Vagina (tissue), 2 donors: ENCODE measurements at places on chromosomes 16 and 17.

DNA sequence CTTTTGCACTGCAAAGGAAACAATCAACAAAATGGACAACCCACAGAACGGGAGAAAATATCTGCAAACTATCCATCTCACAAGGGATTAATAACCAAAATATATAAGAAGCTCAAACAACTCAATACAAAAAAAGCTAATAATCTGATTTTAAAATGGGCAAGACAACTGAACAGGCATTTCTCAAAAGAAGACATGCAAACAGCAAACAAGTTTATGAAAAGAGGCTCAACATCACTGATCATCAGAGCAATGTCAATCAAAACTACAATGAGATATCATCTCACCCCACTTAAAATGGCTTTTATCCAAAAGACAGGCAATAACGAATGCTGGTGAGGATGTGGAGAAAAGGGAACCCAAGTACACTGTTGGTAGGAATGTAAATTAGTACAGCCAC lies 34.8 kb downstream of the SYNRG start:
- no peak for DNase-seq

- no peak for DNase-seq
These were observed 44.2 kb downstream of the PSMD12 start for GRCh38 chr17:67322042-67322787.

DNA sequence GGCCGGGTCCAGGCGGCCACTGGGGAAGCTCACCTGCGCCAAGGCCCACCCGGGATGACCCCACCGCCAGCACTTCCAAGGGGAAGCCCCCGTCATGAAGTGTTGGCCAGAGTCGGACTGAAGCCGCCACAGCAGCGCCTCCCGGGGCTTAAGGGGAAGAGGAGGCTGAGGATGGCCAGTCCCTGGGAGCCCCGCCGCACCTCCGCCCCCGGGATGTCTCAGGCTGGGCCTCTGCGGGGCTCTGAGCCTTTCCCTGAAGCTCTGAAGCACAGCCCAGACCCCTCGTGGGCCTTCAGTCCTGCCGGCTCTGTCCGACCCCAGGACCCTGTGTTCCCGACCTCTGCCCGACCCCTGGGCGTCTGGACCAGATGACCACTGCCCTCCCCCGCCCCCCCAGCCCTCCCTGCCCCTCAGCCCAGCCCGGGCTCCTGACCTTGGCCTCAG lies 42.8 kb upstream of the ACSF3 start:
- DNase-seq = no peak

GRCh38 chr17:68576137-68576536 lies 25.0 kb downstream of the FAM20A start:
- DNase-seq = no peak

DNA sequence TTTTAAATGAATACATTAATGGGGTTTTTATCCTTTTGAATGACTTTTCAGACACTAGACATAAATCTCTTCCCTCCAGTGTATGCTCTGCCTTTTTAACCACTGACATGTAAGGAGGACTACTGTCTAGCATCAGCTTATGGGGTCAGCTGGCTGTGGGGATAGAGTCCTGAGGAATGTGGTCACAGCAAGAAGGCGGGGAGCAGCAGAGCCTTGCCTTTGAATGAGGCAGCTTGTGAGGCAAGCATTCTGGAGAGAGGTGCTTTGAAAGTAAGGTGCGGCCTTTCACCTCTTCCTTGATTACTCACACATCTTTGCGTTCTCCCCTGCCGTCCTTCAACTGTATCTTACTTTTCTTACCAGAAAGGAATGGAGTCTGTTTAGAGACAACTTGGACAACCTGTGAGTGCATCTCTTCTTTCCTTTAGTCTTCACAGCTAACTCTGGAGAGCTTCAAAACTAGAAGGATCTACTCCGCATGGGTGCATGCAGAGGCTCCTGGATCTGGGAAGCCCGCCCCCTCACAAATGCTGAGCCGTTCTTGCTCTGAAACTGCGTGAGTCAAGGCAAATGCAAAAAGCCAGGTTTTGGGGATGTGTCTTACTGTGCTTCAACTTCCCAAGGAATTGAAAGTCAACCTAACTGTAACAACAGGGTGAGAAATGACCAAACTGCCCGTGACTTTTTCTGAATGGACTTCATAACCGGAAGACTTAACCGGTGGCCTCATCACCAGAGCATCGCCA lies 49.9 kb downstream of the ADCY7 start:
- no peak for DNase-seq

DNA sequence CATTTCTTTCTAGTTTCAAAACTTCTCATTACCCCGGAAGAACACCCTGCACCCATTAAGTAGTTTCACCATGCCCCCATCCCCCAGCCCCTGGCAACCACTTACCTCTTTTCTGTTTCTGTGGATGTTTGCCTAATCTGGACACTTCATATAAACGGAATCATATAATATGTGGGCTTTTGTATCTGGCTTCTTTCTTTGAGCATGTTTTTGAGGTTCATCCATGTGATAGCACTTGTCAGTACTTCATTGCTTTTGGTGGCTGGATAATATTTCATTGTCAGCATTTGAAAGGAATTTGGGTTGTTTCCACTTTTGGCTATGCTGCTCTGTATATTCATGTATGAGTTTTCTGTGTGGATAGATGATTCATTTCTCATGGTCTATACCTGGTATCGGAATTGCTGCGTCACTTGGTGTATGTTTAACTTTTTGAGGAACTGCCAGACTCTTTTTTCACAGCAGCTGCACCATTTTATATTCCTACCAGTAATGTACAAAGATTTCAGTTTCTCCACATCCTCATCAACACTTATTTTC lies 30.0 kb upstream of the SLC5A10 start:
- DNase-seq = no peak

- no peak for DNase-seq
These were observed 79.0 kb upstream of the NKD1 start for GRCh38 chr16:50469121-50469743.

DNA sequence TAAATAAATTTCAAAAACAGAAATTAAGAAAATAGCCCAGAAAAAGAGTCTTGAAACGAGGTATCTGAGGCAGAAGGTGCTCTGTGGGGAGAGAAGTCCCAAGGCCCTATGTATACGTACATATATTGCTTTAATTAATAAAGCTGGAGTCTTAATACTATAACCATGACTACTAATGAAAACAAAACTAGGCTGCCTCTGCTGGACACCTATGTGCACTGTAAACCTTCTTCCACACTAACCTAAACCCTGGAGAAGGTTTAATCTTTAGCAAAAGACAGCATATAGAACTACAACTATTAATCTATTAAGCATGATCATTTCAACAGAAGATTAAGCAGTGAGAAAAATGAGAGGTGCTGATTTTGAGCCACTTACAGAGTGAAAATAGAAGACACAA lies 153.9 kb upstream of the C17orf78 start:
- no peak for DNase-seq

GRCh38 chr17:6374271-6374691 lies 60.6 kb downstream of the AIPL1 start:
- peak; percentile 67 for DNase-seq

DNA sequence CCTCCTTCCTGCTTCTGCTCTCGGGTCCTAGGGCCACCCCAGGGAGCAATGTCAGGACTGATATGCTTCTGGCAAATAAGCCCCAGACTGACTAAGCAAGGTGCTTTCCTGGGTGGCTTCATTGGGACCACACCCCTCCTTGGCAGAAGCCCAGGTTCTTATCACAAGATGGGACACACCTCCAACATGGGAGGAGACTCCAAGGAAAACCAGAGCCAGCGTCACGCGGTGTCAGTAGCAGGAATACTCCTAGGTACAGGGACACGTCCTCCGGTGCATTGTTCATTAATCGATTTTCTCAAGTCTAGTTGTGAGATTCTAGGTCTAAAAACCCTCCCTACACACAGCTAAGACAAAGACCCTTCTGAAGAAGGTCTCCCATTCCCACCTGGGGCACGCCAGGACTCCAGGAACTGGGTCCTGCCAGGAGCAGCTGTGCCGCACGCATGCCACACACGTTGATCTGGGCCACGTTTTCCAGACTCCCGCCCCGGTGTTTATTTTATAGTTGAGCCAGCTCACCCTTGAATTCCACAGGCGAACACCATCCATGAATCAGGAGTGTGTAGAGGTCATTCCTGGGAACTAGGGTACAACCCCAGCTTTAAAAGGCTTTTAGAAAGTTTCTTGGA lies 30.8 kb downstream of the FA2H start:
- no peak for DNase-seq

- DNase-seq = no peak
These were observed 26.7 kb downstream of the ABCC3 start for GRCh38 chr17:50661348-50661747.

DNA sequence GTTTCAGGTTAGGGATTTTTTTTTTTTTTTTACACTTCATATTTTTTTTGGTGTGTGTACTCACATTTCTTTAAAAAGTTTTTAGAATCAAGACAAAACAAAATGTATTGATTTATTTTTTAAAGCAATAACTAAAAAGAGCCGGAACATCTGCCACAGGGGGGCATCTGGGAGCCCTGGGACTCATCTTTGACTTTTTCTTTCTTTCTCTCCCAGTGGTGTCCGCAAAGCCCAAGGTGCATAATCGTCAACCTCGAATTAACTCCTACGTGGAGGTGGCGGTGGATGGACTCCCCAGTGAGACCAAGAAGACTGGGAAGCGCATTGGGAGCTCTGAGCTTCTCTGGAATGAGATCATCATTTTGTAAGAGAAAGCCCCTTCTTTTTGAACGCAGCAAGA lies 36.3 kb downstream of the WWP2 start:
- DNase-seq = no peak

DNA sequence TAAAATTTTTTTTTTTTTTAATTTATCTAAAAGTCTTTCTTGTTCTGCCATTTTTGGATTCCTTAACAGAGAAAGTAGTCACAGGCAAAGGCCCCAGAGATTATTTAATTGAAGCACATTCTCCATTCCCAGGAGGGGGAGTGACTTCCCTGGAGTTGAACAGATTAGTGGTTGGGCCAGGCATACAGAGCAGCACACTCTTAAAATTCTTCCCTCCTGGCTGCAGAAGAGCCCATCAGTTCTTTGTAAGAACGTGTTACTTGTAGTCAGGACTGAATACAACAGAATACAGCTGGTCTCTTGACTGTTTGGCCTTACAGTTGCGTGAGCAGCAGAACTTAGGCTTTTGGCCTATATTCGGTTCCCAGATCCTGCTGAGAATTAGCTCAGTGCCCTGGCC lies 1.8 kb downstream of the ALKBH5 start:
- no peak for DNase-seq

- DNase-seq = no peak
These were observed 32.6 kb downstream of the PLXDC1 start for GRCh38 chr17:39118674-39119419.

GRCh38 chr16:9528511-9529079 lies 437.2 kb downstream of the HAPSTR1 start:
- DNase-seq = no peak

GRCh38 chr16:25213709-25214397 lies 2.9 kb upstream of the AQP8 start:
- DNase-seq = no peak

- DNase-seq = no peak
These were observed 13.5 kb upstream of the EFCAB13 start for GRCh38 chr17:47310186-47310733.

- peak; percentile 81 for DNase-seq
These were observed 58.3 kb downstream of the SPACA3 start for GRCh38 chr17:33049781-33050414.

GRCh38 chr16:84842516-84843148 lies 22.8 kb downstream of the CRISPLD2 start:
- DNase-seq = no peak

DNA sequence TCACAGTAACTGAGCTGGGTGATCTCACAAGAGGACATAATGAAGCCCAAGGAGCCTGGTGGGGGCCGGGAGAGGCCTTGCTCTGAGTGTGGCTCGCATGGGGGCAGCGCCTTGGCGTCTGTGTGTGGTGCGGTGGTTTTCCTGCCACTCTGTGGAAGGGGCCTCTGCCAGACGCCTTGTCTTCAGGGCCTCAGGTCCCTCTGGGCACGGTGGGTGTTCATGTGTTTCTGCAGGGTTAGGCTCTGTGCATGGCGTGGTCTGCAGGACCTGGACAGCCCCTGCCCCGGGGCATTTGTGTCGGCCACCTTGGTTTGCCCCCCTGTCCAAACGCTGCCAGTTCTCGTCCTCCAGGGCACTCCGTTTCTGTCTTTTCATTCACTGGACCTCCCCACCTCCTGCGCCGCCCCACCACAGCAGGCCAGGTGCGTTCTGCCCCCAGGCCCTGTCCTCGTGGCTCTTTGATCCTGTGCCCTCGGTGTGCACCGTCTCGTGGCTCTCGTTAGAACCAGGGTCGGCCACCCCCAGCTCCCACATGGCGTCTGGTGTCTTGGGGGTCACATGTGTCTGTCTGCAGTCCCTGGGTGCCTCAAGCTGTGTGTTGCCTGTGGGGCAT lies 43.7 kb upstream of the ZNF750 start:
- DNase-seq = no peak

DNA sequence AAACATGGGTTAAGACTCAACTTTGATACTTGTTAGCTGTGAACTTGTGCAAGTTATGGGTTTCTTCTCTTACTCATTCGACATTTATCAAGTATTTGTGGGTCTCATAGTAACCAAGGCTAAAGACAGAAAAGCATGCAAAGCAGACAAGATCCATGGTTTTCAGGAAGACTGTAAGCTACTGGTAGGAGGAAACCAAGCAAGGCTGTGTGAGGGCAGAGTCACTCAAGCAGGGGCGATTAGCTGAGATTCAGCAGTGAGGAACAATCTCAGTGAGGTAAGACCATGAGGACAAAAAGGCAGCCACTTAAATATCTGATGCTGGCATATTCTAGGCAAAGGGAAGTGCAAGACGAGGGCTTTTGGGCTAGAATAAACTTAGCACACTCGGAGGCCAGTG lies 29.5 kb downstream of the MBTD1 start:
- no peak for DNase-seq

DNA sequence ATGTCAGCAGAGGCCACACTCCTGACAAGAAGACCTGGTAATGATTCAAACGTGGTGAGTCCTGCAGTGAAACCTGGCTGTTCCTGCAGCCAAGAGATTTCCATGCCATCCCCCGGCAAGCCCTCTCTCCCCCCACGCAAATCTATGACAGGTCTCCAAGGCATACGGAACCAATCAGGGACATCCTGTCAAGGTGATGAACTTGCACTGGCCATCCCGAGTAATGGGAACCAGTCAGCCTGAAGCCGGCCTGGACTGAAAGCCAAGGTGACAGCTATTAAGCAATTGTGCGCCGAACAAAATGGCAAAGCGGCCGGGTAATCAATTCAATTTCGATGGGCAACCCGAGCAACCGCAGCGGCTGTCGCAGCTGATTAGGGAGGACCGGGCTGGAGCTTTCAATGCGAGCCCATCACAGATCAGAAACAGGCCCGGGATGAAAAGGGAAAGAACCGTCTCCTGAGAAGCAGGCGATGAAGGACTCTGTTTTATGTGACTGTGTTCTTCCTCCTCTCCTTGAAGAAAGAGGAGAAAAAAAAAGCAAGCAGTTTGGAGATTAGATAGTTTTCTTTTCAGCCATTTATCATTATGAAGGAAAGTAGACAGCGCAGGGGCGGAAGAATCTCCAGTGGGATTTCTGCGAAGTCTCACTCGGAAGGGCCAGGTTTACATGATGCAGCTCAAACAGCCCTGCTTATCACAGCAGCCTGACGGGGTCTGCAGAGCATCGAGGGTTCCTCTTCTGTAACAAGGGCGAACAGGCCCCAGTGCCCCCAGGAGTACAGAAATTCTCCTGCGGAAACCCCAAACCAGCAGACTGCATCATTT lies 35.2 kb downstream of the TBX4 start:
- DNase-seq = no peak
